Stomach (tissue), 19 donors: ENCODE measurements at places on chromosomes 13 and 19.

GRCh38 chr19:58010507-58010906 lies 7.9 kb upstream of the ZNF606 start:
- no peak for DNase-seq

- DNase-seq: no peak
Observed at GRCh38 chr13:112454648-112455334, 78.6 kb downstream of the SPACA7 start.

DNA sequence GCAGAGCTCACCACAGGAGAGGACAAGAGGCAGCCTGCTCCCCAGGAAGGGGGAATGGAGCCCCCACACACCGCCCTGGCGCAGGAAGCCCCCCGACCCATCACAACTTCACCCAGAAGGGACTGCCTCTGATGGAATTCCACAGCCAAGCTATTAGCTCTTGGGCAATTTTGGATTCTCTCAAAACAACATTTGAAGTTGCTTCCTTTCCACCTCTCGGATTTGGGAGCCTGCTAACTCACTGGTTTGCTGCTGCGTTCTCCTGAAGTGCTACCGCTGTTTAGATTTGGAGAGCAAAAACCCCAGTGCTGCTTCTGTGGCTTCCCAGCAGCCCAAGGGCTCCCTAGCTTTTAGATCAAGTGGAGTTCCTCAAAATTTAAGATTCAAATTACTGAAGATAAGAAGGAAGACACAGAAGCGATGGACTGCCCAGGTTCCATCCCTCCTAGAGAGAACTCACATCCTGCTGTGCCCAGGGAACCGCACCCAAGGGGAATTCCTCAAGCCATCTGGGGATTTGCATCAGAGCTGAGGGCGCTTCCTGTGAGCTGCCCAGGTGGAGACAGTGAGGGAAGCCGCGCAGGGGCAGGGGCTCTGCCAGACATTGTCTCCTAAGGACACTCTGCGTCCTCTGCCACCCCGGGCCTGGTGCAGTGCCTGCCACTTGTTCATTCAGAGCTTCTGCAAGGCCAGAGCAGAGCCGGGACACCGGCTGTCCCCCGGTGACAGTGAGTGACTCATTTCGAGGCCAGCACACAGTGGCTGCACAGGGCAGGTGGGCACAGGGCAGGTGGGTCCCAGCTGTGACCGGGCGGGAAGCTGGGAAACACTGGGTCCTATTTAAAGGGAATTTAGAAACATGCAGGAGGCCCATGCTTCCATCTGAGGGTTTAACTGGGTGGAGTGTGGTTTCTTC lies 45.5 kb downstream of the COL4A1 start:
- DNase-seq: no peak

DNA sequence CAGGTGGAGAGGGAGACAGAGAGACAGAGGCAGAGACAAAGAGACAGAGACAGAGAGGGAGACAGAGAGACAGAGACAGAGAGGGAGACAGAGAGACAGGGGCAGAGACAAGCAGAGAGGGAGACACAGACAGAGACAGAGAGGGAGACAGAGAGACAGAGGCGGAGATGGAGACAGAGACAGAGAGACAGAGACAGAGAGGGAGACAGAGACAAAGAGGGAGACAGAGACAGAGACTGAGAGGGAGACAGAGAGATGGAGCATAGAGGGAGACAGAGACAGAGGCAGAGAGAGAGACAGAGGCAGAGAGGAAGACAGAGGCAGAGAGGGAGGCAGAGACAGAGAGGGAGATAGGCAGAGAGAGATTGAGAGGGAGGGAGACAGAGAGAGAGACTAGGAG lies 29.3 kb downstream of the SBNO2 start:
- no peak for DNase-seq

GRCh38 chr13:39597838-39598237 lies 5.2 kb downstream of the LHFPL6 start:
- DNase-seq: no peak

GRCh38 chr13:28089065-28089464 lies 11.3 kb downstream of the FLT3 start:
- DNase-seq: no peak

GRCh38 chr13:29749401-29750182 lies 100.8 kb downstream of the UBL3 start:
- DNase-seq: no peak

GRCh38 chr19:5718579-5719273 lies 1.2 kb downstream of the LONP1 start:
- DNase-seq: no peak

GRCh38 chr19:31402529-31403316 lies 53.5 kb upstream of the TSHZ3 start:
- no peak for DNase-seq

DNA sequence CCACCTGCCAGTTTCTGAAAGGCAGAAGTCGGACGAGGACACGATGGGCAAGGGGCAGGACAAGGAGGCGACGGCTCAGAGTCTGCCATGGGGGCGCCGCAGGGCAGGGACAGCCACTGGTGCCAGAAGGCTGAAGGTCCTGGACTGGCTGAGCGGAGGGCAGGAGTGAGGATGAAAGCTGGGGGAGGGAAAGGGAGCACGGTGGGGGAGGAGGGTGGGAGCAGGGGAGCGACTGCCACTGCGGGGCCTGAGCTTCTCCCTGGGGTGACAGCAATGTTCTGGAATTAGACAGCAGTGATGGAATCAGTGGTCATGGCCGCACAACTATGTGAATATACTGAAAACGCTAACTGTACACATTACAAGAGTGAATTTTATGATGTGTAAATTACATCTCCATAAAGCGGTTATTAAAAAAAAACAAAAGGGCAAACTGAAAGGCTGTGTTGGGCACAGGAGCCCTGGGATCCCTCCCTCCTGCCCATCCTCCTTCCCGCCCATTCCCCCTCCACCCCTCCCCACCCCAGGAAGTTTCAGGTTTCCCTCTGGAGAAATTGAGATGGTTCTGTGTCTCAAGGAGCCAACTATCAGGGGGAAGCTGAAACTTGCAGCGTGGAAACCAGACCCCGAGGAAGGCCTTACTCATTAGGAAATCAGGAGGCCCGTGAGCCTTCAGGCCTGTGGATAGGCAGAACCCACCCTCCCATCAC lies 15.9 kb downstream of the MLLT1 start:
- DNase-seq: no peak

DNA sequence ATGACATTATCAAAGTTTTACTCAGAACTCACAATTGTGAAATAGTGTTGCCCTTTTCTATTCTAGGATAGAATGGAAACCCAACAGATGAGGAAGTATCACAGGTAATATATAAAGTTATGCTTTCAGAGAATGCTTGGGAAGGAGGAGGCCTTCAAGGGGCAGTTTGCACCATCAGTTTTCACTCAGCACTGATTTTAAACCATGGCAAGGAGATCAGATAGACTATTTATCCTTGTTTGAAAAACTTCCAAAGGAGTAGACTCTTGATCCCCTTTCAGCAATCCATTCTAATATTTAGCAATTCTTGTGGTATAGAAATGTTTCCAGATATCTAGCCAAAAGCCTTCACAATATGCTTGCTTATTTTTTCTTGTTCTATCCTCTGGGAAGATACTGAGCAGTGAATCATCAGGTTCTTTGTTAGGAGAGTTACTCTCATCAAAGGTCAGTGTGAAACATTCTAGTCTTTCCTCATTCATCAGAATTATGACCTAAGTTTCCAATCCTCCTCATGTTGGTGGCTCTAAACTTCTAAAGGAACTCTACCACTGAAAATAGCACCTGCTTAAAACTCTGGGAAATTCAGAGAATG lies 3.8 kb downstream of the GPC6 start:
- no peak for DNase-seq

DNA sequence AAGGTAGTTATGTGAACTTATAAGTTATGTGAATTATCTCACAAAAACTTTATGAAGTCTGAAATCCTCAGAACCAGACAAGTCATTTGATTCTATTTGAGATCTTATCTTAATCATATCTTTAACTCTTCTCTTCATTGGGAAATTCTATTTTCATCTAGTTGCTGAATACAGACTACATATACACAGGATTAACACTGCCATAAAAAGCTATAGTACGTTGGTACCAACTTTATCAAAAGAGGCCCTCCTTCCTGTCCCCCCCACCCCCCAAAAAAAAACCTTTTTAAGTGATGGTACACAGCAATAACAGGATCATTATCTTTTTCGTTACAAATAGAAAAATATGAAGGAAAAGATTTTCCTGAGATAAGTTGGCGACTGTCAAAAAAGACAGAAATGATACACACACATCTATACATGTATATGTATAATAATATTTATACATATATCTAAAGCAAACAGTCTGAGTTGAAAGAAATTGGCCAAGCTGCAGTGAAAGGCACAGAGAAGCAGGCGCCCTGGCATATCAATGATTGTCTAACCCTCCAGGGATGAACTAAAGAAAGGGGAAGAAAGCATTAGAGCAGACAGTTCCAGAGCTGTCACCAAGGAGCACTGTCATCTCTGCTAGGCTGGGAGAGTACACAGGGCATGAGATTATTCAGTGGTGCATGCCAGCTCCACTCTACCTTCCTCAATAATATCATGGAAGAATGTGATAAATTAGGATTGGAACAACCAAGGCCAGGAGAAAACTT lies 116.7 kb downstream of the KLF12 start:
- no peak for DNase-seq

DNA sequence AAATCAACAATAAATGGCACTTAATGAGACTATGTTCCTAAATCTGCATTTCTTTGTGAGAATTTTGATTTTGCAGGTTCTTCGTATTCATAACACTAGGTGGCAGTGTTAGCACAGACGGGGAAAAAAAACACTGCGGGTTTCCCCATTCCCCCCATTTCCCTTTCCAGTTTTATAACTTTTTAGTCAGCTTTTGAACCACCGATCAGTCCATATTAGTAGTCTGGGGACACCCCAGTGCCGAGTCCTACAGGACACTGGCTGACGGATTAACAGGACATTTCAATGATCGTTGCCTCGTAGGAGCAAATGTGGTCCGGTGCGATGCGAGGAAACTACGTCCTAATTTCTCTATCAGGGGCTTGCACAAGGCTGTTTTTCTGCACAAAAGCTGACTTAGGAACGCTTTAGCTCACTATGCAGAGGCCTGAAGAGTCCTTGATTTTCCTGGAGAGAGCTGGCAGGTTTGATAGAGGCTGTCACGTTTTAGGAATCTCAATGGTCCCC lies 234.3 kb downstream of the LMO7 start:
- DNase-seq: no peak

DNA sequence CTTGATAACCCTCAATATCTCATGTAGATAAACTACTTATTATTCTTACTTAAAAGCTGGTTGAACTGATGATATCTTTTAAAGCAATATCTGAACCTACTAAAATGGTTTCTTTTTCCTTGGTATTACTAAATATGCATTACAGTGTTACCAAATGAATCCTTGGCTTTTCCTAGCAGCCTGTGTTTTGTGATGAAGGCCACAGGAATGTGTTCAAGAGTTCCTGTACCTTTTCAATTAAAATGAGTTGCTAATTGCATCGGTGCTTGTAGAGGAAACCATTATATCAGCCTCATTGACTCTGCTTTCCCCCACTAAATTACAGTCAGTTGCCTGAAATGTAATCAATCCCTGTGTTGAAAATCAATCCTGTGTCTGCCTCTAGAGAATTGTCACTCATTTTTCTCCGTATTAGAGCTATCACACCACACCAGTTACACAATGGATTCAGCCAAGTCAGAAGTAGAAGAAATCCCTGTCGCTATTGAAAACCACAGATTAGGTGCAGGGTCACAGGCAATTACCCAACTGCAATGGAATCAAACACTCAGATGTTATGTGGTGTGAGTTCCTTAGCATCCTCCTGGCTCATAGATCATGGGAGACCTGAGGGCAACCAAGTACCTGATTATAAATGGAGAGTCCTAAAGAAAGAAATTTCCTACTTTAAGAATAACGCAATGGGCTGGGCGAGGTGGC lies 13.3 kb downstream of the FAM216B start:
- no peak for DNase-seq
